ENCODE measurements at places on chromosomes 5 and 9.
A peak's percentile ranks its signal among the peaks of the same experiment; 100 is the strongest.

DNA sequence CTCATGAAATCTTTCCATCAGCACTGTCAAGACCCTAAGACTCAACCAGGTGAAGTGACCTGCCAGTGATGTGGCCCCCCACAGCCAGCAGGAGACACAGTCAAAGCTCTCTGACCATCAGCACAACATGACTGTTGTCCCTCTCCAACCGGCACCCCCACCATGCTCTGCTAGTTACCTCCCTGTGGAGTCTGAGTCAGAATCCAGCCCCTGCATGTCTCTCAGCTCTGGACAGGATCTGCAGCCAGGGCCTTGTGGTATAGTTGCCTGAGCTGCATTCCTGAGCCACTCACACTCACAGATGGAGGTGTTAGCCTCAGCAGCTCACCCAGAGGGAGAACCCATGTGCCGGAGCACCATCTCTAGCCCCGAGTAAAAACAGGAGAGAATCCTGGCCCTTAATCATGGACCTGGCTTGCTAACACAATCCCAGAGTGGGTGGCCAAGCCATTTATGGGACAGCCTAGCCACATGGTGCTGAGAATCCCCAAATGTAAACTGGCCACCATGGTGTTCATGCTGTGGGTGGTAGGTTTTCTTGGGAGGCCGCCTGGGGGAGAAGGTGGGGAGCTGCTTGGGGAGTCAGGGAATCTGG is 237.8 kb downstream of the PAPPA start:
- DNase-seq: no peak

GRCh38 chr5:143636931-143637528 is 174.9 kb upstream of the HMHB1 start:
- DNase-seq: no peak

GRCh38 chr9:93821307-93821703 is 133.8 kb downstream of the BARX1 start:
- DNase-seq: no peak

DNA sequence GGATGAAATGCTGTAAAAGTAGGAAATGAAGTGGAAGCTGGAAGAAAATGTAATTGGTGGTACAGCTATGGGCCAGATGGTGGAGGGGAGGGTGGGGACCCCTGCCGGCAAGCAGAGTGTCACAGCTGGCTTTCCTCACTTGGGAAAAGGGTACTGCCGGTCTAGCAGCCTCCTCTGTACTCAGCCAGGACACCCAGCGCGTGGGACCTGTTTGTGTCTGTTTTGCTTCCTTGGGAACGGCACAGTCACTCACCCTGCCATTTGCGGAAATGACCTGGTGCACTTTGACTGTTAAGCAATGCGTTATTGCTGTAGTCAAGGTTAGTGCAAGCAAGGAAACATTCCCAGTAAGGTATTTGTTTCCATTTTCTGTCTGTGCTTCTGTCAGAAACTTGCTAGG is 10.1 kb downstream of the TMEM252 start:
- no peak for DNase-seq

DNA sequence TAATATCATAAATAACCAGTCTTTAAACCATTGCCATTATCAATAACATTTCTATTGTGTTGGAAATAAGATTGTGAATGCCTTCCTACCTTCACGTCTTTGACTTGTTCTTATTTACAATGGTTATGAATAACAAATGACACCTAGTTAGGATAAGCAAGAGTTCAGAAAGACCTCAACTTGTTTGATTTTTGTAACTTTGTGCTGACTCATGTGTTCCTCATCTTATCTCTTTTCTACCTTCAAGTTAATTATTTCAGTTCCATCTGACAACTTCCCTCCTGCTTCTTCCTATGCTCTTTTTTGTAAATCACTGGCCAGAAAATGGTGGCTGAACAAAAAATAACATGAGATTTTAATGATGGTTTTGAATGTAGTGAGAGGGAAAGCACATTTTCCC is 538.5 kb upstream of the TUSC1 start:
- no peak for DNase-seq

GRCh38 chr5:53359916-53360517 is 120.4 kb upstream of the FST start:
- DNase-seq: no peak

DNA sequence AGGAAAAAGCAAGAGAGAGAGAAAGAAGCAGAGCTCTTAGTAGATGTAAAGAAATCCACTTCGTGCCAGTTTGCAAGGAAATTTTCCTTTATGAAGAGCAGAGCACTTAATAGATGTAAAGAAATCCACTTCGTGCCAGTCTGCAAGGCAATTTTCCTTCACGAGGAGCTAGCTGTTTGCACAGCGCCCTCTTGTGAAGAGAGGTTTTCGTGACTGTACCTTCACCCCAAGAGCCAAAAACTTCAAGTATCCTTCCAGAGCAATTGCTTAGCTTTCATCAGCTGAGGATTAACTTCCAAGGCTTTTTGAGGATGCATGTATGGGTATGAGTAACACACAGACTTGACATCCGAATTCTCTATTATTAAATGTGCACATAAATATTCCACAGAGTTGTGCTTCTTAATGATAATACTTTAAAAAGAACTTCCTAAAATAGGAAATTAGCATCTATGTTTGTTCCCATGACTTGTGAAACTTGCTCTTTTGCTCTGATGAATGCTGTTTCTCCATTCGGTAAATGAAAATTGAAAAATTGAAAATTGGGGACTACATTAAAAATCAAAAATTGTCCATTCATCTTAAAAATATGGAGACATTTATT is 525.6 kb downstream of the PDE4D start:
- DNase-seq: peak; percentile 10

DNA sequence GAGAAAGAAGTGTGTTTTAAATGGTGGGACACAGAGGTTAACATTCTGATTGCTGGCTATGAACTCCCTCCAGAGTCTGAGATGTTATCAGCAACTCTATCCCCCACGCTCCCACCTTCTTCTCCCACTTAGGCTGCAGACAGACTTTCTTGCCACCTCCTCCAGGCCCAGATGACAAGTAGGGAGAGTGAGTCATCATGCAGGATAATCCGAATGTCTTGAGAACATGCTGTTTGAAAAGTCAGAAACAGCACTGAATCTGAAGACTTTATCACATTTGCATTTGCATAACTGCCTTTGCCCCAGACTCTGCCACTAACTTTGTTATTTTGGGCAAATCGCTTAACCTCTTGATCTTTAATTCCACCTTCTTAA is 139.8 kb downstream of the ESM1 start:
- DNase-seq: no peak

- peak; percentile 10 for DNase-seq
Measured at GRCh38 chr5:112077180-112077579, 320.2 kb upstream of the NREP start.

GRCh38 chr5:150783422-150783928 is 4.9 kb downstream of the SMIM3 start:
- peak; percentile 63 for DNase-seq

DNA sequence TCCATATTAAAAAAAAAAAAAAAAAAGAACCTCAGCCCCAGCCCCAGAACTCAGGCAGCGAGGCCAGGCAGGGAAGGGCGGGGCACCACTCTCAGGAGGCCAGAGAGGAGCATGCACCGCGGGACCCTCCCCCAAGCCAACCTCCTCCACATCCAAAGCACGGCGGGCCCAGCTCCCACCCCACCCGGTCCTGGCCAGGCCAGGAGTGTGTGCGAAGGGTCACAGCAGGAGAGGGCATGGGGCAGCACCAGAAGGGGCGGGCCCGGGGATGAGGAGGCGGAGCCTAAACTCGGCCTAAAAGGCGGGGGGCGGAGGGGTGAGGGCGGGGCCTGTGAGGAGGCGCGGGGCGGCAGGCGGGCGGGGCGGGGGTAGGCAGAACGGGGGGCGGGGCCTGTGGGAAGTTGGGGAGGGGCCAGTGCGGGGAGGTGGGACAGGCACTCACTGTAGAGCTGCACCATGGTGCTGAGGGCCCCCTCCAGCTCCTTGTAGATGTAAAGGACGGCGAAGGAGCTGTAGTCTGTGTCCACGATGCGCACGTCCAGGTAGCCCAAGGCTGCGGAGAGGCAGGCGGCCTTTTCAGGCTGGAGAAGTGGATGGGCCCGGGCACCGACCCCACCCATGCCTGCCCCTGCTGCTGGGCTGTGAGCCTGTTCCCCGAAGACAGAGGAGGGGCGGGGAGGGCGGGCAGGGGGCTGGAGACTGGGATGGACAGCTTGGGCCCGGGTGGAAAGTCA is 1.2 kb downstream of the LCN15 start:
- DNase-seq: peak; percentile 81

GRCh38 chr5:158389786-158390185 is 530.8 kb upstream of the CLINT1 start:
- no peak for DNase-seq

DNA sequence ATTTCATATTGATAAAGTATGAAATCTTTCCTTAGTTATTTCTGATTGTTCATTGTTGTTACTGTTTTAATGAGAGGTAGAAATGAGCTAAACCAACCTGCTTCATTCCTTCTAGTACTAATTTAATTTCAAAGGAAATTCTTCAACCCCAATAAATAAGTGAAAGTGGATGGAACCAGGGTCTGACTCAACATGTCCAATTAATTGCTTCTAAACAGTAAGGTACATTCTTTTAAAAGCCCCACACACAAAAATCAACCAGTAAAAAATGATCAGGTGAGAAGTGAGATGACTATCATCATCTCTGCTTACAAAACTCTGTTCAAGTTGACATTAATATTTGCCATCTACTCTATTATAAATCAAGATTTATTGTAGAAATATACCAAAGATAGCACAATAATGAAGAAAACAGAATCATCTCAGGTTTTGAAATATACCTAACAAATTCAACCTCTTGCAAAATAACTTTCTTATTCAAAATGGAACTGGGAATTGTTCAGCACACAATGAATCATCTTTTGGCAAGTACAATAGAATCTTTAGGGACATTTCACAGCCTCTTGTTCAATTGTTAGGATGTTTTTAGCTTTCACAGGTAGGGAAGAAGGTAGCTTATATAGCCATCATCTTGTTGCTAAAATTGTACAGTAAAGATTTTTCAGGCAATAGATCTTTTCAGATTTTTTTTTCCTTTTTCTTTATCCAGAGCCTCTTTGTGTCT is 114.5 kb downstream of the RPS23 start:
- DNase-seq: no peak
